ENCODE measurements at places on chromosomes 2 and 18.

GRCh38 chr2:61114147-61114546 is 47.8 kb upstream of the C2orf74 start:
- DNase-seq: no peak

DNA sequence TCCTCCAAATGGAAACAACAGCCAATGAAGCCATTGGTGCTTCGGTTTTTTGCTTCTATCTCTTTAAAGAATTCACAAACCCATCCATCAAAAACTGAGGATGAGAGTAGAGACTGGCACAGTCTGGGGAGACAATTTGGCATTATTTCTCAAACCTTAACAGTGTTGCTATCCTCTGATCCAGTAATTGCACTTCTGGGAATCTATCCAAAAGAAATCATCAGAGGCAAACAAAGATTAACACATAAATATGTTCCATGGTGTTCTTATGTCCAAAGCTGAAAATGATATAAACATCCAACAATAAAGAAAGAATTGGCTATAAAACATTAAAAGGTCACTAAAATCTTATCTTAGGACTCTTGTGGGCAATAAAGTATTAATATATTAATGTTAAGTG is 35.1 kb downstream of the REEP1 start:
- no peak for DNase-seq

- no peak for DNase-seq
Observed at GRCh38 chr2:121094845-121095244, 190.2 kb downstream of the TFCP2L1 start.

DNA sequence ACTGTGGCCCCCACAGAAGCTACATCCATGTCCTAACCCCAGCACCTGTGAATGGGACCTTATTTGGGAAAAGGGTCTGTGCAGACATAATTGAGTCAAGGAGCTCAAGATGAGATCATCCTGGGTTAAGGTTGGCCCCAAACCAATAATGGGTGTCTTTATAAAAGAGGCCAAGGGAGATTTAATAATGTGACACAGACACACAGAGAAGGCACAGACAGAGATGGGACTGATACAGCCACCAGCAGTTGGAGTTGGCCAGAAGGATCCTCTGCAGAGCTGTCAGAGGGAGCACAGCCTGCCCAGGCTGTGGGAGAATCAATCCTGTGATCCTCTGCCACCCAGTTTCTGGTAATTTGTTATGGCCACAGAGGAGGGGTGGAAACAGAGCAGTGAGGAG is 26.0 kb downstream of the SNORC start:
- no peak for DNase-seq

GRCh38 chr2:220034426-220035130 is 407.1 kb downstream of the SLC4A3 start:
- DNase-seq: no peak

DNA sequence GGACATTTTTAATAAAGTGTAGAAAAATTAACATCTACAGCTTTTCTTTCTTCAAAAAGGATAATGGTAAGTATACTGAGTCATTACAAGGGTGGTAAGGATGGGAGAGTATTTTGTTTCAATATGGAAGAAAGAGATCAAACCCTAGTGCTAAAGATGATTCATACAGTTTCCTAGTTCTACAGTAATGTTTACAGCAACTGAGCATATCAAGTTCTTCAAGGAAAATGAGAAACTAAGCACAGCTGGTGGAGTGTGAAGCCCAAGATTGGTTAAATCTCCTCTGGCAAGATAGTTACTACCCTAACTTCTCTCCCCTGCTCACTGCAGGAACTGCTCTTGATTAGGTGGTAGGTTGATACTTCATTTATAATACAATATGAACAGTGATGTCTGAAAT is 467.5 kb downstream of the XIRP2 start:
- DNase-seq: no peak

DNA sequence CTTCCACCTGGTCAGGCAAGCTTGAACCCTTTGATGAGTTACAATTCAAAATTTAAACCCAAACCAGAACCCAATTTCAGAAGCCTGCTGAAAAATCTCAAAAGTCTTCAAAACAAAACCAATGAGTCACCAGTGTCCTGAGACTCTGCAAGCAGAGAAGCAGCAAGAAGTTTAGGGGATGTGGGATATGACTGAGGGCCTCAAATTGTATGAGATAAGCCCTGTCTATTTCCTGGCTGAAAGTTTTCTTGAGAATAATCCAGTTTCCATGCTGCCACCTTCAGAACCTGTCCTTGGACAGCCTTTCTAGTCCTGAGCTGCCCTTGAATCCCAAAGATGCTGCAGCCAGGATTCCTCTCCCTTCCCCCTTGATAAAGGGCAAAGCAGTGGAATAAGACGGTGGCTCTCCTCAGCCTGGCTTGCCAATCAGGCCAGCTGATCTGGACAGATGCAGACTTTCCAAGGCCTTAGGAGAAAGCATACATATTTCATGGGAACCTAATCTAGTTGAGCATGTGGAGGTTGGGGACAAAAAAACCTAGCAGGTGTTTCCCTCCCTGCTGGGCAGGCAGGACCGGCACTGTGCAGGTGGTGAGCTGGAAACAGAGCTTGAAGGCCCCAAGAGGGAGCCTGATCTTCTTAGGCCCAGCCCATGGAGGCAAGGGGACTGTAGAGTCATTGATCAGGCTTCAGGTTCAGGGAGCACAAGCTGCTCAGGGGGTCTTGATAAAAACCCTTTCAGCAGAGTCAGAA is 278.0 kb upstream of the MGAT5 start:
- DNase-seq: no peak

GRCh38 chr2:9565436-9566153 is 10.0 kb upstream of the ADAM17 start:
- DNase-seq: peak; percentile 52

DNA sequence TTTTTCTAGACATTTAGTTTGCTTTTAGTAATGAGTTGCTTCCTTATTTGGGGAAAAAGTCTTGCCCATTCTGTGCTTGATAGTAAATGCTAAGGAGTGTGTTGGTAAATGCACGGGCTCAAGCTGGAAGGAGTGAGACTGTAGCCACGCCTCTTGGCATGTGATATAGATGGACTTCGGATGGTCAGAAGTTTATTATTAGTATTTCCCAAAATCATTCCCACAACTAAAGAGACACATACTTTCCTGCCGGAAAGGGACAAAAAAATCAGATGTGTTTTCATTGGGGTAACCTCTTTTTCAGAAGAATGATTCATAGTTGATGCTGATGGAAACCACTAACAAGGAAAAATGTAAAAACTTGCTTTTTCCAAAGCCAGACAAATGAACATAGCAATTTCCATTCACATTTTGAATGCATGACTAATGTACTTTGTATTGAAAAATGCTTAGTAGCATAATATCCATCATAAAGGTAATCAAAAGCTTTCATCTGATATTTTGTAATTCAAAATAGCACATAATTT is 133.2 kb downstream of the ZNF532 start:
- no peak for DNase-seq

DNA sequence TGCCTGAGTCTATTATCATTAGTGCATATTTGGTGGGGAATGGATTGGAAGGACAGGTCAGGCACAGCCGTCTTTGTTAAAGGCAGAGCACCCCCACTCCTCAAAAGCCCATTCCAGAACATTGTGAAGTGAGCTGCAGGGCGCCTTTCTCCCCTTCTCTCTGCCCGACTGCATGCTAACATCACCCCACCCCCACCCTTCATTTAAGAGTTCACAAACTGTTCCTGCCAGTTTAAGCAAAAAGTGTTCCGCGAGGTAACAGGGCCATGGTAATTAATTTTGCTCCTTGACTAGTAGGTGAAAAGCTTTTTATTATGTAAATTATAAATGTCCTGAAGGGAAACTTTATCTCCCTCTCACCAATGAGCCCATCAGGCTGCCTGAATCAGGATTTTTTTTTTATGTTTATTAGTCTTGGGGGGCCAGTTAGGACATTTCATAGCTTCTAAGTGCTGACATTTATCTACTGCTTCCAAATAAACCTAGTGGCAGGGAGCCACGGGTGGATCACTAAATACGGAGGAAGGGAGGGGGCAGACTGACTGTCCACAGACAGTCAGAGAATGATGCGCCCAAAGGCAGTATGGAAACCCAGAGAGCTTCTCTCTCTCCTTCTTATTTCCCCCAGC is 99.4 kb downstream of the FTCDNL1 start:
- no peak for DNase-seq

- no peak for DNase-seq
Observed at GRCh38 chr2:120539937-120540718, 194.2 kb downstream of the INHBB start.

GRCh38 chr18:3184275-3184963 is 35.3 kb downstream of the MYOM1 start:
- DNase-seq: no peak

DNA sequence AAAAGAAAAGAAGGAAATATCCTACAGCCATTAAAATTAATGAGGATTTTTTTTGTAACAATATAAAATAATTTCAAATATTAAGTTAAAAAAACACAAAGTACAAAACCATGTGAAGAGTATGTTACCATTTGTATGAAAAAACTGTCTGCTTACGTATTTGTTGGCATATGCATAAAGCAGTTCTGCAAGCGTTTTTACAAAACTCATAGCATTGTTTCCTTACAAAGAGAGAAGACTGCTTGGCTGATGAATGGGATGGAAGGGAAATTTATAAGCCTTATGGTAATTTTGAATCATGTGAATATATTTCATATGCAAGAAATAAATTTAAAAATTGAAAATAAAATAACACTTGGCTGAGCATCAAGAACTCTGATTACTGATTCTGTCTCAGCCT is 63.1 kb downstream of the METTL4 start:
- DNase-seq: no peak

GRCh38 chr18:34049511-34049910 is 175.2 kb downstream of the NOL4 start:
- no peak for DNase-seq

DNA sequence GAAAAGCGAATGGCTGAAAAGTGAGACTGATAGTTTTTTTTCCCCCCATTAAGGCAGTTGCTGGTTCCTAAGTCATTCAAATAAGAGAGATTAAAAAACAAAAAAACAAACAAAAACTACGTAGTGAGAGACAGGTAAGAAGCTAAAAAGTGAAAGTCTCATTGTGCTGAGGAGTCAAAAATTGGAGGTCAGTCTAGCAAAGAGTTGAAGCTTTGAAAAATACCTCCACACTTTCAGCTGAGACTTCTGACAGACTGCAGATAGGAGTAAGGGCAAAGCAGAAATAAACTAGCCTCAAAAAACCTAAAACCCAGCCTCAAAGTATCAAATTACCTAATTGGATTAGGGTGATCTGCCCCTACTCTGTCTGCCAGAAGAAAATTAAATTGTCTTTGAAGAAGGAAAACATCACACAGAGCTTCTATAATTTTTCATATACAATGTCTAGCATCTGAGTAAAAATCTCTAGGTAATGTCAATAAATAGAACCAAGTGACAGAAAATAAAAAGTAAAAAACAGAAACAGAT is 10.9 kb upstream of the EIF2AK3 start:
- no peak for DNase-seq

DNA sequence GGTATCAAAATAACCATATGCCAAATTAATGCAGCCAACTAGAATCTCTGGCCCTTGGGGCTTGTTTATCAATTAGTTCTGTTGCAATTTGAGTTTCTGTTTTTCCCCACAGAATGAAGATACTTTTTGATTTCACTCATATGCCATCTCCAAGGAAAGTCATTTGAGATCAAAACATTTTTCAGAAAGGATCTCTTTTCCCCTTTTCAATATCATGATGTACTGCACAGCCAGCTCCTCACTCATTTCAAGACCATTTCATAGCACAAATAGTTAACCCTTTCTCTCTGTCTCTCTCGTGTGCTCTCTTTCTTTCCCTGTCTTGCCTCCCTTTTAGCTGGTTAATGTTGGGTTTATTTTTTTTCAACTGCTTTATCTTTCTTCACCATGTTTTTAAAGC is 387.3 kb downstream of the STK39 start:
- no peak for DNase-seq

GRCh38 chr2:56021136-56021474 is 97.5 kb upstream of the EFEMP1 start:
- DNase-seq: no peak

- no peak for DNase-seq
Observed at GRCh38 chr2:201992960-201993359, 40.7 kb upstream of the FZD7 start.

DNA sequence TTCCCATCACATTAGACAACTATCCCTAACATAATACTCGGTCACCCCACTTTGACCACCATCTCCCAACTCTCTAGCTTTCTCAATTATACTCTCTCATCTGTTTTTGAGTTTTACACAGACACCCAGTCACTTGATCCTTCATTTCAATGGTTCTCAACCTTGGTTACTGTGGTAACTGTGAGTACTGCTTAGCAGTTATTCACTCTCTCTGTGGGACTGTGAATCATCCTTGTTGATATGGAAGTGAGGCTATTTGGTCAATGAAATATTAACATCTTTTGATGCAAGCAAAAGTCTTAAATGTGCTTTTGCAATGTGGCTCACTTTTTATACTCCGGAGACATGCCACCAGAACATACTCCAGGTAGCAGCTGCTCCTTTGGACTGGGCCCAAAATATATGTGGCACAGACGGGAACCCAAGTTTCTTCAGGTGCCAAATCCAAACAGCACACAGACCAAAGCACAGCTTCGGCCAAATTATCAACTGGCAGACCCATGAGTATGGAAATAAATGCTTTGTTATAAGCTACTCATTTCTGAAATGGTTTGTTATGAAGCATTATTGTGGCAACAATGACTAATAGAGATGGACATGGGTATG is 75.0 kb upstream of the SLC25A52 start:
- DNase-seq: no peak

GRCh38 chr2:55180374-55180773 is 51.7 kb downstream of the CLHC1 start:
- DNase-seq: no peak

DNA sequence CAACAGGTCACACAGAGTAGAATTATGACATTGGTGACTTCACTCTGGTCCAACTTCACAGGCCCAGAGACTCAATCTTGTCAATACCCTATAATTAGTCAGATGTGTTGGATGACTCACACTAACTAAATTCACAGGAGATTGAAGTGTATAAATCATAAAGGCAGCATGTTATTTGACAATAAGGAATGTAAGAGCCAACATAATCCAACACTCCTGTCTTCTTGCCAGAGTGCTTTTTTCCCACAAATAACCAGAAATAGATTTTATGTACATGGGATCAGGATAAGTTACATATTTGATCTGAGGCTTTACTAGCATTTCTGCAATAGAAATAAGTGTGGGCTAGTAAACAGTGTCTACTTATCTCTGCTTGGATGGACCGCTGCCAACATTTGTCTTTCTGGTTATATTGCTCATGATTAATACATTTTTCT is 42.2 kb upstream of the ZSWIM2 start:
- no peak for DNase-seq

DNA sequence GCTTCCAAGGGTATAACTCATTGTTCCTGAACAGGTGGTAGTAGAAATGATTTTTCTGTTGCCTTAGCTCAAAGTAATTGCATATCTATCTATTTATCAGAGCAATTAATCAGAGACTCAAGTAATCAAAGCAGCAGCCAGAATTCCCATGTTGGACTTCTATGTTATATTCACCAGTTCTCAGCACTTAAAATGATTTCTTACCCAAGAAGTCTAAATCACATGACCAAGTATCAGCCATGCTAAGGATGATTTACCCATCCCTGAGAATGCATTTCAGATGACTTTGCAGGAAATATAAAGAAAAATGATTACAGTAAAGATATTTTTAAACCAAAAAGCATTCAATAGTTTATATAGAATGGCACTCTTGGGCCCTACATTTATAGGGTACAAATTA is 352.2 kb downstream of the NUP35 start:
- DNase-seq: no peak
